ENCODE measurements at places on chromosomes 4 and X.

- DNase-seq, result no peak
Measured at GRCh38 chrX:115018944-115019343, 1.5 kb upstream of the IL13RA2 start.

DNA sequence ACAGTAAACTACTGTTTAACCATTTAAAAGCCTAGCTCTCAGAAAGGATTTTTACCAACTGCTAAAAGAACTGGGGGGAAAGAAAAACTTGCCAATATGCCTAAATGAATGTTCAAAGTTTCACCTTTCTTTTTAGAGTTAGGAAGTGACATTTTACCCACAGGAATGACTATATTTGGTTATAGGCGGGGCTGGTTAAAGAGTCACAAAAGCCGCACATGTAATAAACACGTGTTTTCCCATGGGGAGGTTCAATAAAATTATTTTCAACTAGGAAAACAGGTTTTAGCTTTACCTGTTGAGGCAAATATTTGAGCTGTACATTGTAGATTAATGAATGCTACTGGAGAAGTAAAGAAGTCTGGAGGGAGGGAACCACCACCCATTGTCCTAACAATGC is 41.6 kb upstream of the UGDH start:
- no peak for DNase-seq

DNA sequence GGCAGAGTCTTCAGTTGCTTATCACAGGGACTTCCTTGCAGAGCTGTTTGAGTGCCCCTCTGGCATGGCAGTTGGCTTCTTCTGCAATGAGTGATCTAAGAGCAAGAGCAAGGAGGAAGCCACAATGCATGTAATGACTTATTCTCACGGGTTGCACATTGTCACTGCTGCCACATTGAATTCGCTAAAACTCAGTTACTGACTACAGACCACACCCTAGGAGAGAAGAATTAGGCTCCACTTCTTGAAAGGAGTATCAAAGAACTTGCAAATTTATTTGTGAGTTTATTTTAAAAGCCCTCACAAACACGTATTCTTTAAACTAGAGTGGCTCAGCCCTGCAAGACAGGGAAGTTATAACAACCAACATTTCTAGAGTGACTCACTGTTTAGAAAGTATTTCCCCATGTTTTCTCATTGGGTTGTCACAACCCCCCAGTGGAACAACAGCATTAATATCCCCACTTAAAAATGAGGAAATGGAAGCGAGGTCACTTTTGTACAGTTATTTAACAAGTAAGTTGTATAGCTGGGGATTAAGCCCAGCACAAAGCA is 32.4 kb upstream of the RBPJ start:
- peak; percentile 31 for DNase-seq

DNA sequence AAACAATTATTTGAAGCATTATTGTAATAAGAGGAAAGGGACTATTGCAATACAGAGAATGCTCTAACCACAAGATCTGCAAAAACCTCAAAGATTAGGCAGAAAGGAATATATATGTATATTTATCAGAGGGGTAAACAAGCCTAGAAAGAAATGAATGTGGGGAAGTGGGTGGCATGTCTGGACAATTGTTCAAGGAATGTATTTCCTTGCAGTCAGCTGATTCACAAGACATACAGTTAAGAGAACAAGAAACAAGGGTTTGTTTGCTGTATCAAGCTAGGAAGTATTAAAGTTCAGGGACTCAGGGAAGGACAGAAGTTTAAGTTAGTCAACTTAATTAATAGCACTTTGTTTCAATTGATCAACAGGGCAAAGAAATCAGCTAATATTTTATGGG is 514.7 kb downstream of the CENPC start:
- no peak for DNase-seq

DNA sequence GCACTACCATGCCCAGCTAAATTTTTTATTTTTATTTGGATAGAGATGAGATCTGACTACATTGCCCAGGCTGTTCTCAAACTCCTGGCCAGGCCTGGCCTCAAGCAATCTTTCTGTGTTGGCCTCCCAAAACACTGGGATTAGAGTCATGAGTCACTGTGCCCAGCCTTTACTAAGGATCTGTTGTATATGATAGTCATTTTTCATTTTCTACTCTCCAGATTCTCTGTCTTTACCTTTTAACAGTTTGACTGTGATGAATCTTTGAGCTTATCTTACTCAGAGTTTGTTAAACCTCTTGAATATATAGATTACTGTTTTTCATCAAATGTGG is 161.8 kb downstream of the FNIP2 start:
- no peak for DNase-seq

DNA sequence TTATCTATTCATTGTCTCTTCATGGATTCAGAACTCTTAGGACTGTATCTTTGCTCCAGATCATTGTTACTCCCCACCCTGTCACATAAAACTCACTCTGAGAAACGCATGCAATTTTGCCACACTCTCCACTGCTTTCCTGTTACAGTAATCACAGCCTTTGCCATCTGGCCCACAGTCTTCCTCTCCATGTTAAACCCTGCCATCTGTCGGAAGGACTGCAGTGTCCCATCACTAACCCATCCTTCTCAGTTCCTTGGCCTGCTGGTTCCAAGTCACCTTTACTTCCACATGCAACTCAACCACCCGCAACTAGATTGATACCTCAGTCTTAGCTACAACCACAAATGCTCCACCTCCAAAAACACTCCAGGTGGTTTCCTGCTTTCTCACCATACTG is 308.7 kb upstream of the FAM241A start:
- no peak for DNase-seq

DNA sequence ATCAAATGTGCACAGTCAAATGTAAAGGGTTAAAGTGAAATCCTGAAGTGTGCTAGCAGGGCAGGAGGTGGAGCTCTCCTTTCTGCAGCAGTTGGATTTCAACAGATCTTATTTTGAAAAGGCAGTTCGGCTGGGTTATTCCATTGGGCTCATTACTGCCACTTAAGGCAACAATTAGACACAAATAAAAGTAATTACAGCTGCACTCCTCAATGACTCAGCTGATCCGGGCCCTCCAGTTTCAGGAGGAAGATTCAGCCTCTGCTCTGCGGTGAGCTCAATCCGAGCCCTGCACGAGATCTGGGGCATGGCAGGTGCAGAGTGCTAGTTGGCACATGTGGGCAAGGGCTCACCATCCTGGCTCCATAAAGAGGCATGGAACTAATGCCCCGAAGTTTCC is 85.4 kb downstream of the PHKA2 start:
- DNase-seq, result no peak

- no peak for DNase-seq
Measured at GRCh38 chr4:98516042-98516440, 142.4 kb downstream of the TSPAN5 start.

GRCh38 chrX:70038951-70039350 is 10.8 kb downstream of the AWAT2 start:
- DNase-seq, result no peak

- DNase-seq, result no peak
Measured at GRCh38 chrX:93673869-93674271, at the start of gene FAM133A. Gene FAM133A, plus strand, starts transcription at chrX:93674206. Its CDS starts 35,214 bp downstream, at chrX:93709420.

DNA sequence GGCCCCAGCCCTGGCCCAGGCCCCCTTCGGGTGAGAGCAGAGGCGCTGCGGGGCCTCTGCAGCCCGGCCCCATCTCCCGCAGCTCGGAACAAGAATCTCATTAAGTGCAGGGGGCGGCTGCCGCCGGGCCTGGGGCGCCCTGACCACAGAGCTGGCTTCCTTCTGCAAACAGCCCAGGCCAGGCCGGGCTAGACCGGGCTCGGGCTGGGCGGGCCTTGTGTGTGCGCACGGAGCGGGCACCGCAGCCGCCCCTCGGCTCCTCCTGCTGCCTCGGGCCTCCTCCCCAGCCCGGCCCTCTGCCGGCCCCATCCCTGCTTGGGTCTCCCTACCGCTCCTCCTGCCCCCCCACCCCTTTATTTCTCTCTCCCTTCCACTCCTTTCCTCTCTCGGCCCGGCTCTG is 83.3 kb downstream of the EFNB1 start:
- DNase-seq, result no peak

GRCh38 chr4:157220371-157220881 is at the start of gene GRIA2:
Gene GRIA2, plus strand, starts transcription at chr4:157220728. Its CDS starts 315 bp downstream, at chr4:157221043.
- DNase-seq, result no peak

DNA sequence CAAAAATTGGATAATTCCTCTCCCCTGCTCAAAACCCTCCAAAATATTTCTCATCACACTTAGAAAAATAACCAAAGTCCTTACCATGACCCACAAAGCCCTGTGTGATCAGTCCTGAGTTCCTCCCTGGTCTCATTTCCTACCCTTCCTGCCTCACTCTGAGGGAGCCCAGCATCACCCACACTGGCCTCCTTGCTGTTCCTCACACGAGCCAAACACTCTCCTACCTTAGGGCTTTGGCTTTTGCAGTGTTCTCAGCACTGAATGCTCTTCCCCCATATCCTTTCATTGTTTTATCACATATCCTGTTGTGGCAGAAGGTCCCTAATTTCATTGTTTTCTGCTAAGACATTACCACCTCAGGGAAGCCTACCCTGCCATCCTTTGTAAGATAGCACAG is 12.2 kb downstream of the MGAT4D start:
- DNase-seq, result no peak

DNA sequence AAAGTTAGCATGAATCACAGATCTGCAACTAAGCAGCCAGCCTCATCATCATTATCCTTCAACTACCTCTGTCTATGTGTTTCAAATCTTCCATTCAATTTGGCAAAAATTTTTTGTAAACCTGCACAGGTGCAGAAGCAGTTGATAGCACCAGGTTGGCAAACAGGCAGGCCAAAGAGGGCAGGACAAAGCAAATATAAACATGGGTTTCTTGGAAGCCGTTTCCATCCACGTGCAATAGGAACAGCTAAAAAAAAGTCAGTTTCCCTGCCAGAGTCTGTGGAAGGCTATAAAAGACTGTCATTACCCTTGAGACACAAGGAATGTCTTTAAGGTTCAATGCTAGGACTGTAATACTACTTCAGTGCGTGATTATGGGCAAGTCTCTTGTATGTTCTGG is 253.2 kb downstream of the PDHA2 start:
- DNase-seq, result no peak

DNA sequence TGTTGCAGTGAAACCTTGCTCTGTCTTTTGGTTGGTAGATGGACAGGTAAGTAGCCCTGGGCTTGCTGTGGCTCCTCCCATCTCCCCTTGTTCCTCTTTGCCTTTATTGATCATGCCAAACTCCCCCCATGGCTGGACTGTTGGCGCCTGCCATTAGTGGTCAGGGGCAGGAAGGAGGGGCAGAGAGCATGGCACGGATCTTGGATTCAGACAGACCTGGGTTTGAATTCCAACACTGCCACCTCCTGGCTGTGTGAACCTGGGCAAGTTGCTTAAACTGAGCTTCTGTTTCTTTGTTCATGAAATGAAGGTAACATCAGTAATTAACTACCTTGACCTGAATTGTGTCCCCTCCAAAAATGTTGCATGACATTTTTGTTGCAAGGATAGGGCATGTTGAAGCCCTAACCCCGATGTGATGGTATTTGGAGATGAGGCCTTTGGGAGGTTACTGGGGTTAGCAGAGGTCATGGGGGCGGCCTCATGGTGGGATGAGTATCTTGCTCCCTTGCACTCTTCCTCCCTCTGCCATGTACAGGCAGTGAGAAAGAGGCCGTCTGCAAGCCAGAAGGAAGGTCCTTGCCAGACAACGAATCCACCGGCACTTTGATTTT is 6.0 kb downstream of the SLC2A9 start:
- DNase-seq, result peak; percentile 53

DNA sequence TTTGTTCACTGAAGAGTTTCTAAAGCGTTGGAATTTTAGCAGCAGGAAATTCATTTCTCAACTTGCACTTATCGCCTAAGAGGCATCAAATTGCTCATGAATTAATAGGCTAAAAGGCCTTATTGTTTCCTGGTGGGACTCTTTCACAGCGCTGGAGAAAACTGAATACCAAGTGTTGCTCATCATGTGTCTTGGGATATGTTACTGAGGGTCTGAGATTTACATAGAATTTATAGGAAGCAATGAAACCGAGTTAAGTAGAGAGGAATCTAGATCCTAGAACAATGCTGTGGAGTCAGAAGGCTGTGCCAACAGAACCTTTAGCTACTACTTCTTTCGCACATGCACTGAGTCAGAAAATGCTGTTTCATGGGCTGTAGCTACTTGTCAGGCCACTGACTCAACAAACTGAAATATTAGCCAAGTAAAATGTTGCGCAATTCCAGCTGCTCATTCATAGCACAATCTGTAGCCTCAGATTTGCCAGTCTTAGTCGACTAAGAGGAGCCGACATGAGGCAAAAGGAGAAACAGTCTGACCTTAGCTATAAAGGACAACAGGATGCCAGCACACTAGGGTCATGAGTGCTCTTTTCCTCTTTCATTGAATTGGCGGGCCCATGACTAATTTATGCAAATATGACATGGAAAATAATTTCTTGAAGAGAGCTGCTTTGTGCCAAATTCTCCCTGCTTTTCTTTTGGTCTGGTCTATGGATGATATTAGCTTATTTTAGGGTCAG is 35.9 kb upstream of the CXCL8 start:
- DNase-seq, result no peak

GRCh38 chrX:3165808-3166207 is 124.5 kb downstream of the ARSF start:
- DNase-seq, result no peak

DNA sequence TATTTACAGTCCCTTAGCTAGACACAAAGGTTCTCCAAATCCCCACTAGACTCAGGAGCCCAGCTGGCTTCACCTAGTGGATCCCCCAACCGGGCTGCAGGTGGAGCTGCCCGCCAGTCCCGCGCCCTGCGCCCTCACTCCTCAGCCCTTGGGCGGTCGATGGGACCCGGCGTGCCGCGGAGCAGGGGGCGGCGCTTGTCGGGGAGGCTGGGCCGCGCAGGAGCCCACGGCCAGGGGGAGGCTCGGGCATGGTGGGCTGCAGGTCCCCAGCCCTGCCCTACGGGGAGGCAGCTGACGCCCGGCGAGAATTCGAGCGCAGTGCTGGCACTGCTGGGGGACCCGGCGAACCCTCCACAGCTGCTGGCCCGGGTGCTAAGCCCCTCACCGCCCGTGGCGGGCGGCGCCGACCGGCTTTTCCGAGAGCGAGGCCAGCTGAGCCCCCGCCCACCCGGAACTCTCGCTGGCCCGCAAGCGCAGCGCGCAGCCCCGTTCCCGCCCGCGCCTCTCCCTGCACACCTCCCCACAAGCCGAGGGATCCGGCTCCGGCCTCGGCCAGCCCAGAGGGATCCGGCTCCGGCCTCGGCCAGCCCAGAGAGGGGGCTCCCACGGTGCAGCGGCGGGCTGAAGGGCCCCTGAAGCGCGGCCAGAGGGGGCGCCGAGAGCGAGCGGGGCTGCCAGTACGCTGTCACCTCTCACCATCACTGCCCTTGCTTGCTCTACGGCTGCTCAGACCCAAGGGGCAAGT is 39.4 kb downstream of the WFS1 start:
- peak; percentile 6 for DNase-seq

DNA sequence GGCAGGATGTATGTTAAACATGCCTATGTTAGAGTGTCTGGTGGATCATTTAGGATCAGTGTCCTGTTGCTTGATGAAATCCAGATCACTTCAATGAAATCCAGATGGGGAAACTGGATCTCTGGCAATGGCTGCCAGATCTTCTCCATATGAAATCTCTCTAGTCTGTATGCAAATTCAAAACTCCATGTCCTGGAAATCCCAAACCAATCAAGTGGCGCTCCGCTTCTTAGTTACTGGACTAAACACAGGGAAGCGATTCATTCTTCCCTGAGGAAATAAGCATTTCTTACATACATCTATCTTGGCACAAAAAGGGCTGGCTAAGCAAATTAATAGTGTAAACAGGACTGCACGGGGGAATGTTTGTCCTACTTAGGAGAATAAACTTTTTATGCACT is 94.9 kb downstream of the HDAC8 start:
- no peak for DNase-seq
